ENCODE measurements at places on chromosomes 3 and 15.

DNA sequence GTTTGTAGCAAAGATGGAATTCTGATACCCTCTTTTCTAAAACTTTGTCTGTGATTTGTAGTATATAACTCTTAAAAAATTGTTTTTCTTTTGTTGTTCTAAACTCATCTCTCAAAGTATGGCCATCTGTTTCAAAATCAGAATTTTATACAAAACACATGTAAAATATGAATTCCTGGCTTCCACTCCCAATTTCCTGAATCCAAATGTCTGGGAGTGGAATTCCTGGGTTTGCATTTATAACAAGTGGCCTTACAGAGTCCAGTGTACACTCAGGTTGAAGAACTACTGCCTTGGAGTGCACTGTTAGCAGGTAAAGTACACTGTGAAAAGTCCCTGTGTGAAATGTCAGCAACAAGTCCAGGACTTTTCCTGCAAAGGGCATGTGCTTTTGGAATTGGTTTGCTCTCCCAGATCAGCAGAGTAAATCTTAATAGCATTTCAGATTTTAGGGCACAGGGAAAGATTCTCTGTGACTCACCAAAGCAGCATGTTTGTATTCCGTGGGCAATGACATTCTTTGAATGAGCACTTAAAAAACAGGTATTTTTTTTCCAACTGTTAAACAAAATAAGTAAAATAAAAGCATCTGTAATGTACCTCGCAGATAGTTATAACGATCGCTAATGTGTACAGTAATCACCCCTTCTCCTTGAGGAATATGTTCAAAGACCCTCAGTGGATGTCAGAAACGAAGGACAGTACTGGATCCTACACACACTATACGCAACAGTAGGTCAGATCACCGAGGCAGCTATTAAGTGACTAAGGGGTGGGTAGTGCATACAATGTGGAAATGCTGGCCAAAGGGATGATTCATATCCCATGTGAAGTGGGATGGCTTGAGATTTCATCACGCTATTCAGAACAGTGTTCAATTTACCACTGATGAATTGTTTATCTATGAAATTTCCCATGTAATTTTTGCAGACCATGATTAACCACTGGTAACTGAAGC, 2.0 kb upstream of the CLDN16 start:
- no peak for DNase-seq

- DNase-seq = no peak
These were observed 173.5 kb downstream of the OR4M2 start for GRCh38 chr15:22253676-22254408.

- DNase-seq = no peak
These were observed 48.9 kb downstream of the NIPA2 start for GRCh38 chr15:22887157-22887951.

DNA sequence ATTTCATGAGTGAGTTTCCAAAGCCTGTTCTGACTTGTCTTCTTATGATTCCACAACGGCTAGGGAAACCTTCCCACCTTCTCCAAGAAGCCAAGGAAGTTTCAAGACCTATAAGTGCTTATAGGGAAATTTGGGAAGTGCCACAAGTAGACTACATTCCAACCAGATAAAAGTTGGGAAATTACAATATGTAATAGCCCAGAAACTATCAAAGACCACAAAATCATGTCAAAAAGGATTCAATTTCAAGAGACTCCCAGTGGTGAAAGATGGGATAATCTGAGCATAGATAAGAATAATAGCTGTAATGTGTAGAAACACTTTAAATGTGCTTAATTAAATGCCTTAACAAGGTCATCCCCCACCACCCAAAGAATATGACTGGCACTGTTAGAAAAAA, 169.2 kb upstream of the SLC2A2 start:
- no peak for DNase-seq

DNA sequence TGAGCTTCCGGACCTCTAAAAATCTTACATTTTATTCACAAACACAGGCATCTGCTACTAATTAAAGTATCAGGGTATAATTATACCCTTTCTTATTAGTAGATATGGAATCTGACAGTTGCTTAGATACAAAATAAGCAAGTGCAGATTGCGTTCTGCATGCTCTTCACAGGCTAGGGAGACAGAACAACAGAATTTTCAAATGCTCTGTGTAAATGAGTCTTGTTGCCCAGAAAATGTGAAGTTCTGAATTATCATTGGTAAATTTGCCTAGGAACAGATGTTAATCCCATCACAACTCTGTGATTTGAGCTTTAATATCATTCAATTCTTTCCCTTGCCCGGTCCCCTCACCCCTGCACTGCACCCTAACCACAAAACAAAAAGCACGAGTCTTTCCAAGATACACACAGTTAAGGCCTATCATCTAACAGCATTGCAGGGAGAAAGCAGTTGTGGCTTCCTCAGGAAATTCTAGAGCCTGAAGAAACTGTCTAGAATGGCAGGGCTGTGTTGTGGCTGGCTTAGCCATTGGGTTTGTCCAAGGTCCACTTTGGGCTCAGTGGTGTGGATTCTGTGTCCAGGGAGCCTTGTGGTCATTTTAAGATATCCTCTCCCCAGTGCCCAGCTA, 119.8 kb downstream of the PDCD6IP start:
- no peak for DNase-seq

DNA sequence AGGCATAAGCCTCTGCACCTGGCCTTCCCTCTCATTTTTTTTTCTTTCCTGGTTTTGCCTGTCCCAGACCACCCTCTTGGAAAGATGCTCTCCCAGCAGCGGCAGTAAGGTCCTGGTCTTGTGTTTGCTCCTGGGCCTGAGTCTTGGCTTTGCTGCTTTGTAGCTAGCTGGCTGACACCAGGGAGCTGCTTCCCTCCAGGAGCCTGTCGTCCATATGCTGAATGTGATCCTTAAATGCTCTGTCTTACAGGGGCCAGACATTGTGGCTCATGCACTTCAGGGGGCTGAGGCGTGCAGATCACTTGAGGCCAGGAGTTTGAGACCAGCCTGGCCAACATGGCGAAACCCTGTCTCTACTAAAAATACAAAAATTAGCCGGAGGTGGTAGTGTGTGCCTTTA, 17.2 kb downstream of the FLNB start:
- no peak for DNase-seq

GRCh38 chr15:80569656-80570055, 125.5 kb upstream of the ABHD17C start:
- no peak for DNase-seq

- DNase-seq = no peak
These were observed 102.9 kb upstream of the WDR72 start for GRCh38 chr15:53862386-53862785.

DNA sequence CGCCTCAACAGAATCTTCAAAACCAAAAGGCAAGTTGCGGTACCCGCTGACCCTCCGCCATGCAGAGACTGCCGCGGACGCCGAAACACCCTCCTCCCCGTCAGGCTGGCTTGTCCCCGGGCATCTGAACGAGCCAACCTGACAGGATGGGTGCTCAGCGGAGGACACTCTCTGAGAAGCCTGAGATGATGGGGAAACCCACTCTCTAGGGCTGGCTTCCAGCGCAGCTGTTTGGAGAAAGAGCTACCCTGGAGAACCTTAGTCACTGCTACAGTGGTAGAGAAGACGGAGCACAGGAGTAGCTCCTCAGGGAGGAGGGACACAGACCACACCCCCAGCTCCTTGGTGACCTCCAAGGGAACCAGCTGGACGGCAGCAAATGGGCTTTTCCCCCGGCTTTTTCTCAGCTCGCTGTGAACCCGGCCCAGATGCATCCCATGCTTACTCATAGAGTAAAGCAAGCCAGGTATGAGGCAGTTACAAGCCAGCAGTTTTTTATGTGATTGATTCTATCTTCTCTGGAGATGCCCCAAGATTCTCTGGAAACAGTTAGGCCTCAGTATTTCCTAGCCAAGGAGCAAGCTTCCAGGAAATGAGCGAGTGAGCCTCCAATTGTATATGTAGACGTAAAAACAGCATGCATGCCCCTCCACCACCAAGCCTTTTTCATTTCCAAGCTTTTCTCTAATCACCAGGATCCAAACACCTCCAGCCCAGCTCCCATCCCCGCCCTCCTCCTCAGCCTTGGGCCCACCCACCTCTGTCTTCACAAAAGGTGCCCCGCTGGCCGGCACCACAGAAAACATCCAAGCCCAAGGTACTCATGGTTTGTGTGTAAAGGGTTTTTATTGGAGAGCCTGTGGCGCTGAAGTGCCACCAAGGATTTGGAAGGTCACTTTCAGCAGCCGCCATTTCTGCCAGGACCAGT, 38.7 kb downstream of the FAM174B start:
- no peak for DNase-seq

DNA sequence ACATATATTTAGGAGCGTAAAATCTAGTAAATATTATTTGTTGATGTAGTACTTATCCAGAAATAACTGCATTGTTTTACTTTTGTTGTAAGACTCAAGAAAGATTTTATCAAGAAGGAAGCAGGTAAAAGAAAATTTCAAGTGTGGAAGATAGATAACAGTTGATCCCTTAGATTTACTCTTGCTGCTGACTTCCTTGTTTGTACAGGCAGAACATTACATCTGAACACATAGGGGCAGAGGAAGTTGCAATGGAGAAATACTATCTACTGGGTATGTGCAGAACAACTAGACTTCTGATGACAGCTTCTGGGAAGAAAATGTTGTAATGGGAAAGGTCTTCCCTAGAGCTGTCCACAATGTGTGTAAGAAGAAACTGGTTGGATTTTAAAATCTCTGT, 350.6 kb downstream of the NLGN1 start:
- DNase-seq = no peak

GRCh38 chr3:121488628-121489027, 57.2 kb downstream of the POLQ start:
- no peak for DNase-seq

DNA sequence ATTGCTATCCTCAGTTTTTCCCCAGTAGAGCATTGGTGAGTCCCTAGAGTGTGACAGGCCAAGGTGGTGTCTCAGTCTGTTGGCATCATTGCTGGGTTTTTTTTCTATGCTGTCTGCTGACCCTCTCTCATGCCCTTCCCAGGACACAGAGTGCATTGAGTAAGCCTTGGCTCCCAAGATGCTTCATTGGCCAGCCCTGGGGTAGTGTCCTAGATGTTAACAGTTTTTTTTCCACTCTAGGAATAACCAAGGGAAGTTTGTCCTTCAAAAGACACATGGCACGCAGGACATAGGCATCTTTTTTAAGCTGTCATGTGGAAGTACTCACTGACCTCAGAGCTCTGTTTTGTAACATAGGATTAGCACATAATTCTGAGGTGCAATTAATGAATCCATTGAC, 19.5 kb downstream of the ADAMTSL3 start:
- DNase-seq = no peak

GRCh38 chr3:17355591-17355990, 386.8 kb downstream of the TBC1D5 start:
- DNase-seq = no peak

DNA sequence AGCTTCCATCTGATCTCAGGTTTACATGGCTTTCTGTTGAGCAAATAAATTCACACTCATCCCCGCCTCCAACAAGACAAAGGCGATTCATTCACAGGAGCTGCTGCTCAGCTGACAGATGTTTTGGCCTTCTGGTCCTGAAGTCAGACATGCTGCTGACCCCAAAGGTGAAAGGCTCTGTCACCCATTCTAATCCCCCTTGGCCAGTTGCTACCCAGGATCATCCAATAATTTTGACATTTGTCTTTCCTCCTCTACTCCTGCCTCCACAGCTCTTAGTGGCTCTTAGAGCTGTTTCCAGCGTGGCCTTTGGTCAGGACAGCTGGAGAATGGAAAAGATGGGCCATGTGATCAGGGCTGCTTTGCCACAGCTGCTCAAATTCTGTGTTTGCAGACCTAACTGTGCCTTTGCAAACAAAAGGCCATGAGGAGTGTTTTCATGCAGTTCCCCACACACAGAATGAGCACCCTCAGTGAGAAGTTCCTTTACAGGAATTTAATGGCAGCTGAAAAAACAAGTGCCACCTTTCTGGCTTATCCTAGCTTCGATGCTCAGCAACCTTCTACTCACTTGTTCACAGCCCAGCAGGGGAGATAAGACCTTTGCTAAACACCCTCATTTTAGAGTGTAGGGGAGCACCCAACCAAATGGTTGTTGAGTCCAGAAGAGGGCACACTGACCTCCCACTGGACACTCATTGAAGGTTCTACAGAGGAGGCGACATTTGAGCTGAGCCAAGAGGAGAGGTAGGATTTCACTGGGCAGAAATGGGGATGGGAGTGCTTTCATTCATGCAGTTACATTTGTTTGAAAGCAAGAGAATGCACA, 39.0 kb downstream of the CYP19A1 start:
- DNase-seq = no peak

DNA sequence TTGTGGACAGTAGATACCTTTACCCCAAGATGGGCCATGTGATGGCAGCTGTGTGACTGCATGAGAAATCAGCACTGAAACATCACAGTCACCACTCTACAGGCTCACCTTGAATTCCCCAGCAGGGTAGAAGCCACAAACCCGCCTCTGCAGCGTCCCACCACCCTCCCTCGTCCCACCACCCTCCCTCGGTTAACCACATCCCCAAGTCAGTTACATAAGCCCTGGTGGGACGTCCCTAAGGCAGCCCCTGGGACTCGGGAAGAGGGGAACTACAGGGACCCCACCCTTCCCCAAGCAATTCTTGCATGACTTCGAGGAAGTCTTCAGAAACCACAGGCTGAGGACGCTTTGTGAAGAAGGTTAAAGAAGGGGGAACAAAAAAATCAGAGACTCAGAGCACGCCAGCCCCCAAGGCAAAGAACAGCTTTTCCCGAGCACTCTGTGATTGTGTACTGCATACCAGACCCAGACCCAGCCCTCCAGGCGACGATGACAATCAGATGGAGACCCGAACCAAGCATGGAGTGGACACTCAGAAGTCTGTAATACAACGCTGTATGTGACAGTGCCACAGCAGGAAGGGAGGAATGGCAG, 60.5 kb downstream of the SH3BP5 start:
- DNase-seq = no peak

- no peak for DNase-seq
These were observed 60.5 kb downstream of the GABRB3 start for GRCh38 chr15:26712335-26712734.

DNA sequence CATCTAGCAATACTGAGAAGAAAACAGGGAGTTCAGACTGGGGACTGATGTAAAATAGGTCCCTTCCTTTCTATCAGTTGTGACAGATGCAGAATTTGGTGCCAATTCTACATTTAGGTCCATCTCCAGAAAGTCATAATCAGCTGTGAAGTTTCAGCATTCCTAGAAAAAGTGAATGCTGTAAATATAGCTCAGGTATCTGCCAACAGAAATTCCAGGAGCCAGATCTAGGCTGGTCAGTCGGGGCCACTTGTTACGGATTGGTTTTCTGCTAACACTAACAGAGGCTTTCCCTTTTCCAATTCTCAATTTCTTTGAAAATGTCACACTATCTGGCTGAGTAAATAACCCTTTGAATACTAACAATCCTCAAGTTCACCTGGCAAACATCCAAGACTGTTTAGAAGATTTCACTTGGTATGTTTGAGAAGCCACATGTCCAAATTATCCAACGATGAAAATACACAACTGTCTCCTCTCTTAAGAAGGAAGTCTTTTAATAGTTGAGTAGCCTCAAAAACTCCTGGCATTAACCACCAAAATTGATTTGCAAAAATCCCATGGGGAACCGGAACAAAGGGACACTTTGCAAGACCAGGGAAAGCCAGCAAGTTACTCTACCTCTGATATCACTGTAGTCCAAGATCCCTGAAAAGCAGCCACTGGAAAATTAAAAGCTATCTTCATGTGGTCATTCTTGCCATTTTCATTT, 222.3 kb downstream of the ZMAT3 start:
- no peak for DNase-seq

- no peak for DNase-seq
These were observed 71.7 kb downstream of the DMXL2 start for GRCh38 chr15:51550841-51551240.

GRCh38 chr15:87523516-87523915, 733.0 kb downstream of the NTRK3 start:
- DNase-seq = no peak

Data from NCI-H1694 (cell line).